ENCODE measurements at places on chromosomes 2 and 18.

DNA sequence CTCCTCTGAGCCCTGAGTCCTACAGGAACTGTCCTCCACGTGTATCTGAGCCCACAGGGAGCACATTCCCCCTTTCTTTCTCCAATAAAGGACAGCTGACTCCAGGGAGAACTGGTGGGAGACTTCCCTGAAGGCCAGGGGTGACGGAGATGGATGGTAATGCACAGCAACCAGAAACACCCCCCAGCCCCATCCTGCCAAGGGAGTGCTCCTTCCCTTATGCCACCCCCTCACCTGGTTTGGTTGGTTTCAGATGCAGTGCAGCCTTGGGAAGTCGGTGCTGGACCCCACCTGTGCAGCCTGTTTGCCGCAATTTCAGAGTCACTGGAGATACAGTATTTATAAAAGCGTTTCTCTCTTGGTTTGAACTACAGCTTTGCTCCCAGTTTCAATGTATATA, 24.0 kb downstream of the GPR55 start:
- no peak for DNase-seq

DNA sequence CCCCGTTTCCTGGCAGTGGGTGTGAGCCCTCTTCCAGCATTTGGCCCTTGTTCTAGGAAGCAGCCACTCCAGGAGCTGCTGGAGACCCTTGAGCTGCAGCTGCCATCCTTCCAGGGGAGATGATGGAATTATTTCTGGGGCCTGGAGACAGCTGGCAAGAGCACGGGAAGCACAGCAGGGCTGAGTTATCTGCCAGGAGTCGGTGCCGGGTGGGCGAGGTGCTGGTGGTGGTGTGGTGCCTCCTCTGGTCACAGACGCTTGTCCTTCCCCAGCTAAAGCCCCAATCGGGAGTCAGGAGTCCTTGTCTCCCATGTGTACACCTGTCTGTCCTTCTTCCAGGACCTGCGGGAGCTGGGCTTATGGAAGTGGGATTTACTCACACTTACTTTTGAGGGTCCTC, 36.0 kb downstream of the DPYSL5 start:
- peak; percentile 34 for DNase-seq

DNA sequence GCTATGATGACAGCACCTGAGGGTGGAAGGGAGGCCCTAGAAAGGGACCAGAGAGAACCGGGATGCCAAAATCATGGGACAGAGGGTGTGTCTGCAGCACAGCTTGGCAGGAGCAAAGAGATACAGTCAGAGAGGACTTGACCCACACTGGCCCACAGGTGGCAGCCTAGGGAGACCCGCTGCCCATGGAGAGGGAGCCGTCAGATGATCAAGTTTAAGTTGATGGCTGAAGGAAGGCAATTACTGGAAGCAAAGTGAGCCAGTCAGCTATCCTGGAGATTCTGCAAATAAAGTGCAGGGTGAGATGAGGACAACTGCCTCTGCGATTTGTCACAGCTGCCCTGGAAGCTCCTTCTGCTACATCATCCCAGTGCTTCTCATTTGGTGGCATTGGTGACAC, 74.0 kb downstream of the CMPK2 start:
- no peak for DNase-seq

GRCh38 chr2:181095486-181095885, 115.1 kb downstream of the UBE2E3 start:
- DNase-seq, result no peak

DNA sequence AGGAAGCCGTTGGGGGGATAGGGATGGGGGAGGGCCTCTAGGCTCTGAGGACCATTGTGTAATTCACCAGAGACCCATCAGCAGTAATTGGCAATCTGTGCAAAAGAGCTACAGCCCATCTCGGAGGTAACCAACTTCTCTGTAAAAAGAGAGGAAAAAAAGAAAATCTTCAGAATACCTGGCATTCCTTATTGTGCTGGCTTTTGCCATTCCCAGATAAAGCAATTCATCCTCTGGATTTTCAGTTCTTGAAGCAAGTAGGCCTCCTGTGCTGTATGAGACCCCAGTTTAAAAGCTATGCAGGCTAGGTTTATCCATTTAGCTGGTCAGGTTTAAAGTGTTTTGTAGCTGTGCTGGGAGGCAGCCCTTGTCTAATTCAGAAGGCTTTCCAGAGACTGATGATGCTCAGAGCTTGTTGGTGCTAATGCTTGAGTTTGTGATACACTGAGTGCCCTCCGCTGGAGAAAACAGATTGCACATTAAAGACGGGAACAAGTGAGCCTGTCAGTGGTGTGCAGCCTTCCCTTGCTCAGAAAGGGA, at the start of gene LRRTM4:
LRRTM4 (minus strand) TSS at position 446 of the 540 bp plus-strand sequence.
- DNase-seq, result peak; percentile 45
